ENCODE measurements at places on chromosomes 3 and 15.

- no peak for DNase-seq
Observed at GRCh38 chr3:42700366-42701288, 2.0 kb downstream of the HHATL start.

DNA sequence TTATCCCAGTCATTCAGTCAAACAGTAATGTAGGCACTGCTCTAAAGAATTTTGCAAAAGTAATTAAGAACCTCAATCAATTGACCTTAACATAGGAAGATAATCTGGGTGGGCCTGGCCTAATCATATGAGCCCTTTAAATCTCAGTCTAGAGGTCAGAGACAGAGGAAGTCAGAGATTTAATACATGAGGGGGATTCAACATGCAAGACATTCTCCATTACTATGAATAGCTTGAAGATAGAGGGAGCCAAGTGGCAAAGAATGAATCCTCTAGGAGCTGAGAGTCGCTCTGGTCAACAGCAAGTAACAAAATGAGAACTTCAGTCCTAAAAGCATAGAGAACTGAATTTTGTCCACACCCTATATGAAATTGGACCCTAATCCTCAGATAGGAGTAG lies 39.0 kb upstream of the MBNL1 start:
- no peak for DNase-seq

DNA sequence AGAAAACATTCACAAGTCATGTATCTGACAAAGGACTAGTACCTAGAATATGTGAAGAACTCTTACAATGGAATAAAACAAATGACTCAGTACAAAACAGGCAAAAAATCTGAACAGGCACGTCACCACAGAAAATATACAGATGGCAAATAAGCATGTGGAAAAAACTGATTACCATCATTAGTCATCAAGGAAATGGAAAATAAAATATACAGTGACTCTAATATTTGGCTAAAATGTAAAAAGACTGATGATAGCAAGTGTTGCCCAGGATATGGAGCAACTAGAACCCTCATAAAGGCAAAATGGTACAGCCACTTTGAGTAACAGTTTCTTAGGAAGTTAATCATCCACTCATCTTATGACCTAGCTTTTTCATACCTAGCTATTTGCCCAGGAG lies 95.8 kb upstream of the ABHD17C start:
- peak; percentile 25 for DNase-seq

GRCh38 chr3:45026038-45026437 lies at the start of gene CLEC3B:
TSS of gene CLEC3B (plus strand) at chr3:45026303. CDS start at chr3:45026363, 60 bp downstream.
- peak; percentile 75 for DNase-seq

DNA sequence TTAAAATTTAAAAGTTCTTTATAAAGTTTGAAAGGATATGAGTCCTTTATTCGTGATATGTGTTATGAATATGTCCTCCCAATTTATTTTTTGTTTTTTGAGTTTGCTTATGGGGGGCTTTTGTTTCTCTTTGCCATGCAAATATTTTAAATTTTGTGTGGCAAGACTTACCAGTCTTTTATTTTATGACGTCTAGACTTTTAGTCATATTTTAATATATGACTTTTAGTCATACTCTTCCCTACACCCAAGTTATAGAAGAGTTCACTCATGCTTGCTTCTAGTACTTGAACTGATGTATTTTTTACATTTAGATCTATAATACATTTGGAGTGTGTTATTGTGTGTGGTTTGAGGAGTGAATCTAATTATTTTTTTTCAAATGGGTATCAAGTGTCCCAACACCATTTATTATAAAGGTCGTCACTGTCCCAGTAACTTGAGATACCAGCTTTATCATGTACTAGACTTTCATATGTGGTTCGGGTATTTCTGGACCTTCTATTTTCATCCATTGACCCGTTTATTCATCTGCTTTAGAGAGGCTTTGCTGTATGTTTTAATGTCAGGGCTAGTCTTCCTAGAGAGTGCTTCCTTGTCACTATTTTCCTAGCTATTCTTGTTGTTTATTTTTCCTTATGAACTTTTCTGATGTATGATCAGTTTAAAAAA lies 755 bp downstream of the PARP15 start:
- no peak for DNase-seq

Data from AG08395 (cell line).